Bronchial epithelial cell (primary cell): ENCODE measurements at places on chromosomes 2 and 18. TPM values are rescaled to one million over a fixed set of nuclear protein-coding genes. Genes with fewer than 3 reads are reported as not detected.

The ALK gene
- total RNA-seq: not detected in 2 replicates

DNA sequence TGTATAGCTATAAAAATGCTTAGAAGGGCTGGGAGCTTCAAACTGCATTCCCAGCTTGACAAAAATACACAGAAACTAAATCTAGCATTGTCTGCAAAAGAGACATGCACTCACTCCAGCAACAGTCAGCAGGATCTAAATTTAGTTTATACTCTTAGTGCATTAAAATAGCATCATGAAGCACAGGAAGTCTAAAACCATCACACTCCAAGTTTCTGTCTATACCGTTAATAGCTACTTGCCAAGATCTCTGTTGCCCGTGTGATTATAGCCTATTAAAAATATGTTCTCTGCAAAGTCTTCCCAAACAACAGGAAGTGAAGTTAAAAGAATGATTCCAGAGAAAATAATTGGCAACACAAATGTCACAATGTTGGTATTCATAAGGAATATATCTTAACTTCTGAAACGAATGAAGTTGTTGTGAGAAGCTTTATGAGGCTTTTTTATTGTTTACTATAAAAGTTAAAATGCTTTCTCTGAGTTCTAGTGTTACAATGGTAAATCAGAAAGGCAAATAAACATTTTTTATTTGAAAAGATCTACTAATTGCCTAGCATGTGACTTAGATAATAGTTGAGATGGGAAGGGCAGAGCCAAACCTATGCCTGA, 184.2 kb downstream of the ZNF385B start:
- no peak for DNase-seq

GRCh38 chr2:125516496-125517109, 1139.4 kb upstream of the GYPC start:
- DNase-seq: peak; percentile 11

DNA sequence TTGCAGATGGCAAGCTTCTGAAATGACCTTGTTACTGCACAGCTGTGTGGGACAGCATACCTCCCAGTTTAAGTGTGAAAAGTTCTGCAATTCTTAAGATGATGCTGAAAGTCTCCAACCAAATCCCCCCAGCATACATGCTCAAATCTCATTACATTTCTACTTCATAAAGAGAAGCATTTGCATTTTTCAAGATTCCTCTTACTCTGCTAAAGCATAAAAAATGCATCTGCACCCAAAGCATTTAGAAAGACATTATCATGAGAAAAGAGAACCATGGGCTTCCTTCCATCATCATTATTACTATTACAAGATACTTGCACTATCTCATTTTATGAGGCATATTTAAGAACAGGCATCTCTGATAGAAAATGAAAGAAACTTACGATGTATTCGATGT, 236.9 kb upstream of the REV1 start:
- no peak for DNase-seq

GRCh38 chr2:46202987-46203386, 94.2 kb upstream of the EPAS1 start:
- no peak for DNase-seq

- no peak for DNase-seq
Observed at GRCh38 chr2:16014041-16014787, 73.9 kb downstream of the MYCN start.

The REG1B gene
- not detected in 2 replicates for total RNA-seq

GRCh38 chr2:11203480-11203879, 48.2 kb downstream of the SLC66A3 start:
- peak; percentile 57 for DNase-seq
